Stimulated activated CD4-positive, alpha-beta T cell treated with anti-CD3 and anti-CD28 coated beads, TNF-alpha, amount 100 ng/mL, for 4 hours (primary cell): ENCODE measurements at places on chromosomes 7 and 10.

DNA sequence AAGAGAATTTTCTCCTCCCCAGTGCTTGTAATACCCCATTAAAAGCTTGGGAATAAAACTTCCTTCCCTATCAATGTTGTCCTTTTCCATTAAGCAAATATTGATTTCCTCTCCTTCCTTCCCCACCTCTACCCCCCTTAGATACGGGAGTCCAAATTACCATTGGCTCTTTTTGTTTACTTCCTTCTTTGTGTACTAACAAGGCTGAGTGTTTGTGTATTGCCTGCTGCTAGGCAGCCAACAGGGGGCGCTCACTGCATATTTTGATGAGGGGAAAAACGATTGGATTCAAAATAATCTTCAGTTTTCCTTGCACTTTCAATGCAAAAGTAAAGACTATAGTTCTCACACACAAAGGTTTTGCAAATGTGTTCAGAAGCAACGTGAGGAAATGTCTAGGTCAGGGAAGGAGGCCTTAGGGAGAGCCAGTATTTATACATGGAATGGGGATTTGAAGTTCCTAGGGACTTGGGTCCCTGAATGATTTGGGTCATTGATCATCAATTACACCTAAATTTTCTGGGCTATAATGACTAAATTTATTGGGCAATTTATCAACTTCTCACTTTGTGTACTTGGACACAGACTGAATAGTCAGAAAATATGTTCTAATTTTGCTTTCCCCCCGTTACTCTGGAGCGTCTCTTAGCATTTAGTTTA is 23.6 kb upstream of the VPS41 start:
- DNase-seq = no peak

DNA sequence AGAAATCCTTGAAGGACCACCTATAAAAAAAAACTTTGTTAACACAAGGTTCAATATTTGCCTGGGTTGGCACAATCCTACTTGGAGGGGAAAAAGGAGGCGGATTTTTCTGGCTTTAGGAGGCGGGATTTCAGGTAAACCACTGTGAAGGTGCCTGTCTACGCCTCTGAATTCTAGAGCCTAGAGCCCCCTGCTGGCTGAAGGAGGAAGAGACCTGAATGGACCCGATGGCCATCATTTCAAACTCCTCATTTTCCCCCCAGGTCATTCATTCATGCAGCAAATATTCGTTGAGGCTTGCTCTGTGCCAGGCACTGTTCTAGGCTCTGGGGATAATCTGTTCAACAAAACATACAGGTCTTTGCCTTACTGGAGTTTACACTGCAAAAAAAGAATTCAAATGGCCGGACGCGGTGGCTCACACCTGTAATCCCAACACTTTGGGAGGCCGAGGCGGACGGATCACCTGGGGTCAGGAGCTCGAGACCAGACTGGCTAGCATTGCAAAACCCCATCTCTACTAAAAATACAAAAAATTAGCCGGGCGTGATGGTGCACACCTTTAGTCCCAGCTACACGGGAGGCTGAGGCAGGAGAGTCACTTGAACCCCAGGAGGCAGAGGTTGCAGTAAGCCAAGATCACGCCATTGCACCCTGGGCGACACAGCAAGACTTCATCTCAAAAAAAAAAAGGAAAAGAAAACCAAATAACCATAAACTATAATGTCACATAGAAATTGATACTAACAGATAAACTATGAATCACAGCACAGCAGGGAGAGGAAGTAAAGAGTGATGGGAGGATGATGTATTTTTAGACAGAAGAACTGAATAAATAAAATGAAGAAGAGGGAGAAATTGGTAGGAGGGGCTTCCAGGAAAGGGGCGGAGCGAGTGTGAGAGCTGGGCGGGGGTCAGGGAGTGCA is 90.1 kb upstream of the NFE2L3 start:
- peak; percentile 52 for DNase-seq

DNA sequence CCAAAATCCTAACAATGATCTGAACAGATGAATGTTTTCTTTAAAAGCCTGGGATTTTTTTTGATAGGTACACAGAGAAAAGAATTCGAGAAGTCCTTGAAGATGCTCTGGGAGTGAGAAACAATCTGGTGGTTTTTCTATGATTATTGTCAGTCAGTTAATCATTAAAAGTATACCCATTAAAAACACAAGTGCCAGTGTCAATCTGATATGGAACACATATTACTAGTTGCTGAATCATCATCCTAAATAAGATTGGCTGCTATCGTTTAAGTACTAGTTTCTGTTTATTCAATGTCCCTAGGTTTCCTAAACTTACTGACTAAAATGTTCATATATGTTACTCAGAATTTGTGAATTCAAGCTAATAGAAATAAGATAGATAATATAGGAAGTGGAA is 16.1 kb downstream of the COL28A1 start:
- DNase-seq = no peak

DNA sequence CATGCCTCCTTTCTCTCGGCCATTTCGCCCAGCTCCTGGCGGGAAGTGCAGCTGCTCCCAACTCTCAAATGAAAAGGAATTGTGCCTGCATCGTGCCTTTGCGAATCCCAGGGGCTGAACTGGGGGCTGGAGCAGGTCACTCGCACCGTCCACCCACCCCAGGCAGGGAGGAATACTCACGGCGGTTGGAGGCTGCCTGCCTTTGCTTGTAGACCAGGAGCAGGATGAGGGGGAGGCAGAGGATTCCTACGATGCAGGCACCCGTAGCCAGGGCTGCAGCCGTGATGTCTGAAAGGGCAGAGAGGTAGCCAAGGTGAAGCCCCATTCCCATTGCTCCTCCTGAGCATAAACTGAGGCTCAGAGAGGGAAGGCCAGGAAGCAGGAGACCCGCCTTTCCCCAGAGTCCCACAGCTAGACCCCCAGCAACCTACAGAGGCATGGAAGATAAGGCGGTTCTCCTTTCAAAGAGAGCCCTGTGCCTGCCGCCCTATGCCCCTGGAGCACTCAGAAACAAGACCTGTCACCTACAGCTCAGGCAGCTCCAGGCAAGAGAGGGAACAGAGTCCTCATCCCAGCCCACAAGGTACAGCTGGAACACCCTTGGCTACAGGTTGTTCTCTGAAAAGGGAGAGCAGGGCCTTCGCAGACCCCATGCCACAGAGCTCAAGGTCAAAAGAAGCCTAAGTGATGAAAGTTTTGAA is 18.0 kb downstream of the VSIR start:
- no peak for DNase-seq

DNA sequence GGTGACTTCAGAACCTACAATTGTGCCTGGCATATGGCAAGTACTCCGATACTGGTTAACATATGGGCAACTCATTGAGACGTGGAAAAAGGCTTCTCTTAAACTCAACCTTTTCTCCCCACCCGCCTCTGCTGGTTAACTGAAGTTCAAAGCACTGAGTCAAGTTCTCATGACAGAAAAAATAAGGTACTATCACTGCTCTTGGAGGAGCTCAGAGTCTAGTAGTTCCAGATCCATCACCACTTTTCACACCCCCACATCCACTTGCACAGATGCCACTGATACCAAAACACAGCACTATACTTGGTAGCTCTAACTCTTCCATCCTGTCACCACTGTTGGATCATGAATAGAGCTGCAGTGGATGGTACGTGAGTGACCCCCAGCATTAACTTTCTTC is 36.2 kb downstream of the CCDC6 start:
- DNase-seq = no peak

GRCh38 chr7:92058040-92058439 is 76.2 kb downstream of the CYP51A1 start:
- no peak for DNase-seq

GRCh38 chr10:74925708-74926107 is 99.3 kb downstream of the KAT6B start:
- no peak for DNase-seq

- no peak for DNase-seq
Observed at GRCh38 chr7:129514683-129515082, 12.4 kb downstream of the SMKR1 start.

GRCh38 chr10:34249634-34250033 is 565.5 kb downstream of the PARD3 start:
- no peak for DNase-seq

DNA sequence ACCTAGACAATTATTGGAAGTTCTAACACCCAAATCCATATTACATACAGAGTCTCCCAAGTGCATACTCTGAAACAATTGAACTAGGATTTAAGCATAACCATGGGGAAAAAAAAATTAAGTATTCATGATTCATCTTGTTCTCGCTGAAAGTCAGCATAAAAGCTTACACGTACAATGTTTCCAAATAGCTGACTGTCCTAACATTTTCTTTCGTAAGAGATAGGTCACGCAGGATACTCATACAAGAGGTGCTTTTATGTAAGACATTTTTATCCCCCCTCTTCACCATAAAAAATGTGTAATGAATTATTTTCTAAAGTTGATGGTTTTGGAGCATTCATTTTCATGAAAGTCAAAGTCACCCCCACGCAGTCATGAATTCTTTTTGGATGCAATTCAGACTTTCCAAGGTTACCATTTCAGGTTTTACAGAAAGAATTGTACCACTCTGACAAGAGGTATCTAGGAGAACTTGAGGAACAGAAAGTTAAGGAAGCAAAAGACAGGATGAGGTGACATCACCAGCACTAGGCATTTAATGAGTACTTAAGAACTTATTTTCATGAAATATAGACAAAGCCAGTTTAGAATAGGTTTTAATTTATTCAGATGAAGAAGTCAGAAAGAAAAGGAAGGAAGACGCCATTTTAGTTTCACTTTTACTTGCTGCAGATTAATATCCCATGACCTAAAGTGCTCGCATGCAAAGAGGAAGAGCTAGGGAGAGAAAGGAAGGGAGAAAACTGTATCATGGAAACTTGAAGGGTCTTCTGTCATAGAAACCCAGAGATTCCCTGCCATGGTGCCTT is 55.8 kb downstream of the TMEM26 start:
- no peak for DNase-seq

- no peak for DNase-seq
Observed at GRCh38 chr10:110348336-110348735, 43.6 kb upstream of the SMNDC1 start.

- DNase-seq = no peak
Observed at GRCh38 chr7:22663357-22663718, 63.7 kb upstream of the IL6 start.

GRCh38 chr7:2807460-2807844 is 36.7 kb downstream of the GNA12 start:
- no peak for DNase-seq
